ENCODE measurements at places on chromosomes 4 and X. TPM values are rescaled to one million over a fixed set of nuclear protein-coding genes. Genes with fewer than 3 reads are reported as not detected.

The DMP1 gene
- not detected for total RNA-seq

The TBC1D19 gene
- 17.0 TPM for total RNA-seq

DNA sequence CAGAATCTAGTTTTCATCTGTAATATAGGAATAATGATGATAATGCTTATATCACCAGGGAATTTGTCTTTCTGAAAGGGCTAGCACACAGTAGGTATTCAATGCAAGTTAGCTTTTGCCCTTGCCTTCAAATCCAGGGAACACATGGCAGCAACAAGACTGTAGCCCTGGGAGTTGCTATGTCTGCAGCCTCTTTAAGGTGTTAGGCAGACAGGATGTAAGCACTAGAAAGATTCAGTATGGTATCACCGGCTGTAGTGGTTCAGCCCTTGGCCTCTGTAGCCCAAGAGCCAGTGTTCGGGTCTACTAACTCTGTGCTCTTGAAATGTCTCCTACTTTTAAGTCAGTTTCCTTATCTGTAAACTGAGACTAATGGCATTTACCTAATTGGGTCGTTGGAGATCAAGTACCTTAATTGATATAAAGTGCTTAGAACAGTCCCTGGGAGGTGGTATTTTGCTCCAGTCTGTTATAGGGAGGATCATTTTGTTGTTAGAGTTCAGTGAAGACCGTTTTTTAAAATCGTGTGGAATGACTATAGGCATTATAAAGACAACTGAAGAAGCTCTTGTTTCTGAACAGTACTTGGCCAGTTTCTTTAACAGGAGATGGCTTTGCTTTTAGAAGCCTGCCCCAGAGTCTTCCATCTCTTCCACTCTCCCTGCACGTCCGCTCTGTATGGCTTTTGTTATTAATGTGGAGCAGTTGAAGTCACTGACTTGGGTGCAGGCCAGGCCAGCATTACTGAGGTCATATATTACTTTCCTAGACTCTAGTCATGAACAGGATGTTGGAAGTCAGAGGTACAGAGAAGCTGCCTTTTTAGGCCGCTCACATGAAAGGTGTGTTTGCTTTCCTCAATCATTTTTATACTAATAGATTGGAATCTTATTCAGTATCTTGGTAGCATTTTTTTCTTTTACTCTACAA is 44.8 kb downstream of the GAB1 start:
- DNase-seq = peak; percentile 84

DNA sequence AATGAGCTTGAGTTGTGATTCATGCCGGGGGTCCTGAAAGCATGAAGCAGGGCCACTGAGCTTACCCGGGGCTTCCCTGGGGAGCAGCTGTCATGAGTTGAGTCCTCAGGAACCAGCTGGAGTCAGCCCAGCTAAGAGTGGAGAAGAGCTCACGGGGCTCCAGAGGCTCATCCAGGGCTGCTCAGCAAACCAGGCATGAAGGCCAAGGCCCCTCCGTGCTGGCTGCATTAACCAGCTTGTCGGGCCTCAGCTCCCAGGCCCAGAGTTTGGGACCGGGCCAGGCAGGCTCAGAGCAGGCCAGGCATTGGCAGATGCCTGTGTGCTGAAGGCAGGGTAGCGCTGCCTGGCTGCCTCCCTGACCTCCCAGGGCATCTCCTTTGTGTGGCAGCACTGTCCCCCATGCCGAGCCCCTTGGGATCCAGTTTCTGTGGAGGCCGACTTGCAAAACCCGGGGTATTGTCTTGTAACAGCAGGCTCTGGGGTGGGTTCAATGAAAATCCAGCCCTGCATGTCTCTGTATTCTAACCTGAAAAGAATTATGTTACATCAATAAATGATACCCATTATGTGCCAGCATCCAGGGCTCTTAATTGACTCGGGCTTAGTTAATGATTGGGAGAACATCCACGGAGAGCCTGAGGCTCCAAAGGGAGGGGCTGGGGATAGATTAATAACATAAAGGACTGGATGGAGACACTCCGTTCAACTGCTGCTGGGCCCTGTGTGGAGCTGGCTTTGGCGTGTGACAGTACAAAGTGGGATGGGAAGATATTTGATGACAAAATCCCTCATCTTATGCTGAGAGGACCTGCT is 68.0 kb upstream of the MSX1 start:
- no peak for DNase-seq

GRCh38 chr4:14321723-14322122 is 680.6 kb upstream of the CPEB2 start:
- no peak for DNase-seq

DNA sequence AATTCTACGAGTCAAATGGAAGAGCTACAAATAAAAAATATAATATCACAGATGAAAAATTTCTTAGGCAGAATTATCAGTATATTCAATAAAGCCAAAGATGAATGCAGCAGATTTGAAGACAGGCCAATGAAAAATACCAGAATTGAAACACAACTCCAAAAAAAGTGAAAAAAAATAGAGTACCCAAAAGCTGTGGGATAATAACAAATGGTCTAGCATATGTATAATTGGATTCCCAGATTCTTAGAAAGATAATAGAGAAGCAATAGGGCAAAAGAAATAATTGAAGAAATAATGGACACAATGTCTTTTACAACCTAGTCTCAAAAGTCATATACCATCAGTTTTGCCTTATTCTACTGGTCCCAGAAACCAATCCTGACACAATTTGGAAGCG is 4.4 kb downstream of the ANAPC10 start:
- no peak for DNase-seq

DNA sequence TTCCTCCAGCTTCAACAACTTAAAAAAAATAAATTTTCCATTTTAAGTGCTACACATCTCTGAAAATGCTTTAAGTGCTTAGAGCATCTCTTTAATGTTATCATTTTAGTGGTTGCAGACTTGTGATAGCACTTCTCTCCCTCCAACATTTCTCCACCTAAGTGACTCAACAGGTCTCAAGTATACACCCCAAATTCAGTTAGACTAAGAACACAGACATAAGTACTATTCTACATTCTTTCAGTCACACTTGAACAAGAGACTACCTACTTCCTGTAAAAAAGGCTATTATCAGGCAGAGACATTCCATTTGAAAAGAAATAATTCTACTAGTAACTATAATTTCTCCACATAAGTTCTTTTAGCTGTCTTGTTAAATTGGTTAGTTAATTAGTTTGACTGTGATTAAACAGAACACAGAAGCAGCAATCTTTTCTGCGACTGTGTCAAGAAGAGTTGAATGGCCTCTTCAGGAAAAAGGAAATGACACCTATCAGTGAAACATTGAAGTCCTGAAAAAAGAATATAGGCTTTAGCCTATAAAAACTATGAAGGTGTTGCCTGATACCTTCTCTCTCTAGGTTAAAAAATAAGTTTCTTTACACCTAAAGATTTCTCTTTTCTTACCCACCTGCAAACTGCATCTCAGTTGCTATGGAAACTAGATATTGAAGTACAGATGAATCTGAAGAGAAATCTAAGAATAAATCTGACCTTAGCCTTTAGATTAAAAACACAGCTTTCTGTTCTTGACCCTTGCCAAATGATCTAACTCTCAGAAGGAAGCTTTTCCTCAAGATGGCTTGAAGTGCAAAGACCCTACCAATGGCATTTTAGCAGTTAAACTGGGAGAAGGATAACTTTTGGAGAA is 18.0 kb downstream of the NAF1 start:
- DNase-seq = no peak

- DNase-seq = no peak
Measured at GRCh38 chrX:97704881-97705280, 821.2 kb downstream of the RPA4 start.

GRCh38 chr4:146110871-146111485 is 64.5 kb upstream of the LSM6 start:
- no peak for DNase-seq

- DNase-seq = no peak
Measured at GRCh38 chrX:71239781-71240180, 14.2 kb downstream of the ZMYM3 start.
